ENCODE measurements at places on chromosomes 1 and 21. TPM values are rescaled to one million over a fixed set of nuclear protein-coding genes. Genes with fewer than 3 reads are reported as not detected.

DNA sequence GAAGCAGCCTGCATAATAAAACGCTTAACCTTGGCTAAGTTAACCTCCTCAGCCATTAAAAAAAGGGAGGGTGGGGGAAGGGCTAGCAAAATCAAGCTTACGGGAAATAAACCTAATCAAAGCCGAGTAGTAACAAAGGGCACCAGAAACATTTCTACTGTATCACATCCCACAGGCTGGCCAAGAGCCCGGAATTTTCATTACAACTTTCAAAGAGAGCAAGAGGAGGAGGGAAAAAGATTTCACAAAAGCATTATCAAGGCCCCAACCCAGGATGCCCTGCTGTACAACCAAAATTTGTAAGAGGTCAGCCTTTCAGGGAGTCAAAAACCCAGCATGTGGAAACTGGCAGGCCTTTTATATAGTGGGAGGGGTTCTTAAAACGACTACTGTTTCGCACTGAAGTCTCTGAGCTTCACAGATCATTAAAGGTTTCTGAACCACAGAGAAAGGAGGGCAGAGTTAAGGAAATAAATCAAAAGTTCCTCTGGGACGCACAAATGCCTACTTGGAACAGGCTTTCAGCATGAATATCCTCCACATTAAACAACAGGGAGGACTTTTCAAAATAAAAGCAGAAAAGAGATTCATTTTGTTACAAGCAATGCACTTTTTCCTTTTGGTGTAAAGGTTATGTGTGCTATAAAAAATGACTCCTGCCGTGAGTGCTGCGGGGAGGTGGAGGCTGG is 90.4 kb downstream of the SLC45A1 start:
- ATAC-seq = peak; percentile 33

- no peak for ATAC-seq
Observed at GRCh38 chr1:157170677-157171515, 32.7 kb upstream of the ETV3 start.

DNA sequence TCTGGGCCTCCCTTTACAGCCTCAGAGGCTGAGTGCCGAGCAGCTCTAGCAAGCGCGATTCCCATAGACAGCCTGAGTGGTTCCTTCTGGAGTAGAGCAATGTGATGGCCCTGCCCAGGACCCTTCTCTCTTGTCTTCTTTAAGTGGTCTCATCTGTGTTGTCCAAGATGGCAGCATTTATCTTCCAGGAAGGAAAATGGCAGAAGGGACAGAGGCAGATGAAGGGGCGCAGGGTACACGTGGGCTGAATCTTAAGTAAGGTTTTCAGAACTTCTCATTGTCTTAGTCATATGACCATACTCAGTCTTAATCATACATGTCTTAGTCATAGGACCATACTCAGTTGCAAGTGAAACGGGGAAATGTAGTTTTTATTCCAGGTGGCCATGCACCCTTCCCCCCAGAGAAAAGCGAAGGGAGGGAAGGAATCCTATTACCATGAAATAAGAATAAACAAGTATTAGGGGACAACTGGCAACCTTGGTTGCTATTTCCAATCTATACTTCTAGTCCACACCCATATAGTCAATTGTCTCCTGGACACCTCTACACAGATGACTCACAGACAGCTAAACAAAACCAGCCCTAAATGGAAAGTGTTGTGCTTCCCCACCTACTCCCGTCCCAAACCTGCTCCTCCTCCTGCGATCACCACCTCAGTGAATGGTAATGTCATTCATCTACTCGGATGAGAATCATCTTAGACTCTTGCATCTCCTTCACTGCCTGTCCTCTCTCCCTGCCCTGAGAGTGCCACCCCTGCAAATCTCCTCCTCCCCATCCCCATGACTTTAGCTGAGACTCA is 13.3 kb downstream of the OVAAL start:
- ATAC-seq = peak; percentile 92

GRCh38 chr1:183301239-183301638 is 115.2 kb downstream of the LAMC2 start:
- ATAC-seq = no peak

GRCh38 chr21:16071092-16071491 is 341.3 kb downstream of the USP25 start:
- ATAC-seq = no peak

GRCh38 chr1:92851729-92852128 is 19.9 kb downstream of the RPL5 start:
- ATAC-seq = no peak

DNA sequence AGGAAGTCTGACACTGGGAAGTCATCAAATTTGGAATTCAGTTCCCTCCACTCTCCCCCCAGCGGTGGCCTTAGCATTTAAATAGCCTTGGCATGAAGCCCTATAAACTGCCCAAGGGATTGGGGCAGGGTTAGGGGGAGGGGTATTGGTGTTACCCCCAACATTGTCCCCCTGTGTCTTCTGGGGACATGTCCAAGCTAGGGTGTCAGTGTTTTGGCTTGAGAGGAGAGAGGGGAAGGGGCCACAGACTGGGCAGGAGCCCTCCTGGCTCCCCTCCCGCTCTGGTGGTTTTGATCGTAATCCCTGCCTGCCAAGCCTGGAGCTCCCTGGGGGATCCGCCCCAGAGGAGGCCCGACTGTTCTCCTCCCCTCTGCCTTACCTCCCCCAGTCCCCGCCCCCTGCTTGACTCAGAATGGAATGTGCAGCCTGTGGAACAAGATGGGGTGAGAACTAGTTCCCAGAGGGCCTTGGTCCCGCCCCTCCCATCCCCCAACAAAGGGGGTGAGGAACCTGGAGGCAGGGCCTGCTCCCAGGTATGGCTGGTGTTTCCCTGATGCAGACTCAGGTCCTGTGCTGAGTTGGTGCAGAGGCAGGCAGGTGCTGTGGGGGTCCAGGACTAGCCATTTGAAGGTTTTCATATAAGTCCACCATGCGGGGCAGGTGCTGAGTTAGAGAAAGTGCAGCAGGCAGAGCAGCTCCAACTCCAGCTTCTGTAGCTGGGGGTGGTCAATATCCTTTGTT is 7.4 kb downstream of the SOX13 start:
- no peak for ATAC-seq

- no peak for ATAC-seq
Observed at GRCh38 chr21:34642211-34643075, 26.4 kb upstream of the CLIC6 start.

DNA sequence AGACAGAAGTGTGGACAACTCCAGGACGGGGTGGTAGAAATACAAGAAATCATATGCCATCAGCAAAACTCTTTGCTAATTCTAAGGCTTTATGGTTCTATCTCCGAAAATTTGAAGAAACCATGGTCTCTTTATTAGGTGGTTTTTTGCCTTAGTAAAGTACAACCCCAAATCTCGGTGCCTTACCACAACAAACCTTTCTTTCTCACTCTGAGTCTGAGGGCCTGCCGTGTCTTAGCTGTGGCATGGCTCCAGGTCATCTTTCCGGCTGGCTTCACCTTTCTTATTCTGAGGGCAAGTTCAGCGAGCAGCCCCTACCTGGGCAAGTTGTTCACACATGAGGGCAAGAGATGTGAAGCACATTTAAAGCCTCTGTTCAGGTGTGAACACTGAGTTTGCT is 280.6 kb downstream of the TTLL7 start:
- no peak for ATAC-seq

DNA sequence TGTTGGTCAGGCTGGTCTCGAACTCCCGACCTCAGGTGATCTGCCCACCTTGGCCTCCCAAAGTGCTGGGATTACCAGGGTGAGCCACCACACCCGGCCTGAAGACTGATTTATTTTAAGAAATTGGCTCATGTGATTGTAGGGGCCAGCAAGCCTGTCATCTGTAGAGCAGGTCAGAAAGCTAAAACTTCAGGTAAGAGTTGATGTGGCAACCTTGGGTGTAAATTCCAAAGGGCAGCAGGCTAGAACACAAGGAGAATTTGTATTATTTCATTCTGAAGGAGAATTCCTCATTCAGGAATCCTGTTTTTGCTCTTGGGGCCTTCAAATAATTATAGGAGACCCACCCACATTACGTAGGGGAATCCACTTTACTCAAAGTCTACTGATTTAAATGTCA is 728.7 kb downstream of the LTN1 start:
- ATAC-seq = no peak

- no peak for ATAC-seq
Observed at GRCh38 chr21:37982496-37983318, 66.5 kb upstream of the KCNJ6 start.

Gene ADCY10
- 0.98 TPM for total RNA-seq
